ENCODE measurements at places on chromosomes 3 and 15.

DNA sequence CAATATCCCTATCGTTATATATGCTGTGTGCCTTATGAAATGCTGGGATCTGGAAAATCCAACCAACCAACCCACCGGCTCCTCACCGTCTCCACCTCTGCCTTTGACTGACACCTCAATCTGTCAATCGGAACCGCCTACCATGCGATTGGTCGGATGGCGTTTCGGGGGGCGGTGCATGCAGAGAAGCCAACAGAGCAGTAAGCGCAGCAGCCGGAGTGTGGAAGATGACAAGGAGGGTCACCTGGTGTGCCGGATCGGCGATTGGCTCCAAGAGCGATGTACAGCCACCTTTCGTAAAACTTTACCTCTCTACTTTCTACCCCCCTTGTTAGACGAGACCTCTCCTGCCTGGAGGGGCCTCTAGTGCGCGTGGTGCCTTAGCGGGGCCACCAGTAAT lies 6.3 kb downstream of the CLK3 start:
- DNase-seq, result no peak

GRCh38 chr3:141412087-141412935 lies 44.0 kb downstream of the ZBTB38 start:
- peak; percentile 48 for DNase-seq

- DNase-seq, result peak; percentile 68
Observed at GRCh38 chr15:68730976-68731897, 89.5 kb downstream of the ANP32A start.

GRCh38 chr3:116037954-116038911 lies 407.1 kb downstream of the LSAMP start:
- DNase-seq, result no peak

DNA sequence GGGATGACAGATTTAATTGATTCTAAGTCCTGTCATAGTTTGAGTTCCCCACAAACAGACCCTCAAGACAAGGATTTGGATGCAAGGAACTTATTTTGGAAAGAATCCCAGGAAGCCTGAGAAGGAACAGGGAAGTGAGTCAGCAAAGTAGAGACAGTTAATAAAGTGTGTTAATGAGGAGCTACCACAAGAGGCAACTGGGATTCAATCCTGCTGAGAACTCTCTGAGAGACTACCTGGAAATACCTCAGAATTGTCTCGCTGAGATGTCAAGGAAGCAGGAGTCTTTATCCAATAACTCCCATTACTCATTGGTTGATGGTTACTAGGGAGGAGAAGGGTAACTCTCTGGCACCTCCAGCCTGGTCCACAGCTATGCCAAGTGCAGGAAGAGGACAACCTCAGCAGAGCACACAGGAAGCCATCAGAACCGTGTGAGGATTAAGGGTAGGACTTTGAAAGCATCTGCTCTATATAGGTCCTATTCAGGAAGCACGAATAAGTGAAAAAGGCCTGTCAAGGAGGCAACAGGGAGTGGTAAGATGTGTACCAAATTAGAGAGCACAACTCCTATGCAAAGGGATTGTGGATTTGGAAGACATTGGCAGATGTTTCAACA lies 311.1 kb upstream of the KCNH8 start:
- no peak for DNase-seq

GRCh38 chr15:55237219-55238130 lies 40.7 kb upstream of the RSL24D1 start:
- DNase-seq, result no peak

DNA sequence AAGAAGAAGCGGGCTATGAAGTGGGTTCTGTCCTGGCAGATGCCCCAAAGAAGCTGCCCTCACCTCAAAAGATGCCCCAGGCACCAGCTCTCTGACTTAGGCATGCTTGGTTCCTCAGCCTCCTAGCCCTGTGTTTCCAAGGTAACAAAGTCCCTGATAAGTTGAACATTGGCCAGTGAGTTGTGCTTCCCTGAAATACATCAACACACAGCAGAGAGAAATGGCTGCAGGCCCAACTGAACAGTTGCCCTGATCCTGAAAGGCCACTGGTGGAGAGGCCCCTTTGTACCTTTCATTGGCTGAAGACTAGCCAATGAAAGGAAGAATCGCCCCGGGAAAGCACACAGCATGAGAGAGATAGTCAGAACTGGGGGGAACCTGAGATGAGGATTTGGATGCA lies 169.9 kb upstream of the CTNNB1 start:
- DNase-seq, result no peak
